ENCODE measurements at places on chromosomes 3 and 15.
A peak's percentile ranks its signal among the peaks of the same experiment; 100 is the strongest.

DNA sequence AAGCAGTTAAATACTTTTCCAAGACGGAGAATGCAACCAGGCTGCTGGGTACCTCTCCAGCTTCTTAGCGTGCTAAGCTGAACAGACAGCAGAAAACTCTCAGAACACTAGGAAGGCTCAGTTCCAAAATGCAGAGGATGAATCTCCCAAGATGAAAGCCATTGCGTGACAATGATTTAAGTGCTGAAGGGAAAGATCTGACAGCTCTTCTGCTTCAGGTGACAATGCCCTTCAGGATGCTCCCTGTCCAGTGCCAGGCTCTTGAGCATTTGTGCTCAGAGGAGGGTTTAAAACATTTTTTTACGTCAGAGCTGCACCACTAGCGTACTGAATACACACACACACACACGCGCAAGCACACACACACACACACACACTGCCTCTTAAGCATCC is 26.3 kb downstream of the ARHGEF3 start:
- no peak for DNase-seq

DNA sequence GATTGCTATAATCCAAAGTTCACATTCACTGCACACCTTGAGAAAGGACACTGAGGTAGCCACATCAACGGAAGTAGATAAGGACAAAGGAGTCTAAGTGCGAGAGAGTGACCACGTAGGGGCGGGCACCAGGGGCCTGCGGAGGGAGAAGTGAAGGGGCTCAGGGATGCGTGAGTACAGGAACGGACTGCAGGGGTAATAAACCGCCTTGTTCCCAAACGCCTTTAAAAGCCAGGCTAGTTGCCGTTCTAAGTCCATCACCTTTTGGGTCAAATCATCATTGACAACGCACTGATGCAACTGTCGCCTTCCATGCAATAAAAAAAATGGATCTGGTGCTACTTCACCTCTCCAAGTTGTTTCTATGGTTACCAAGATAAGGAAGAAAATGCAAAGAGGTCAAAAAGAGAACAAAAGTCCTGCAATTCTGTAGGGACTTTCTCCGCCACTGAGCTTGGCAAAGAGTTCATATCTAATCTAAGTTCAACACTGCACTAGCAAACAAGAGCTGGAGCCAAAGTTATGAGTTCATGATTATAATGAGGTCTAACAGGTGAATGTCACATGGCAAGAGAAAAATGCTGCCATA is 32.6 kb upstream of the ATP11B start:
- no peak for DNase-seq

GRCh38 chr3:62688050-62688449 is 187.2 kb downstream of the CADPS start:
- DNase-seq, result no peak

GRCh38 chr15:58490086-58490887 is 58.5 kb downstream of the LIPC start:
- no peak for DNase-seq

DNA sequence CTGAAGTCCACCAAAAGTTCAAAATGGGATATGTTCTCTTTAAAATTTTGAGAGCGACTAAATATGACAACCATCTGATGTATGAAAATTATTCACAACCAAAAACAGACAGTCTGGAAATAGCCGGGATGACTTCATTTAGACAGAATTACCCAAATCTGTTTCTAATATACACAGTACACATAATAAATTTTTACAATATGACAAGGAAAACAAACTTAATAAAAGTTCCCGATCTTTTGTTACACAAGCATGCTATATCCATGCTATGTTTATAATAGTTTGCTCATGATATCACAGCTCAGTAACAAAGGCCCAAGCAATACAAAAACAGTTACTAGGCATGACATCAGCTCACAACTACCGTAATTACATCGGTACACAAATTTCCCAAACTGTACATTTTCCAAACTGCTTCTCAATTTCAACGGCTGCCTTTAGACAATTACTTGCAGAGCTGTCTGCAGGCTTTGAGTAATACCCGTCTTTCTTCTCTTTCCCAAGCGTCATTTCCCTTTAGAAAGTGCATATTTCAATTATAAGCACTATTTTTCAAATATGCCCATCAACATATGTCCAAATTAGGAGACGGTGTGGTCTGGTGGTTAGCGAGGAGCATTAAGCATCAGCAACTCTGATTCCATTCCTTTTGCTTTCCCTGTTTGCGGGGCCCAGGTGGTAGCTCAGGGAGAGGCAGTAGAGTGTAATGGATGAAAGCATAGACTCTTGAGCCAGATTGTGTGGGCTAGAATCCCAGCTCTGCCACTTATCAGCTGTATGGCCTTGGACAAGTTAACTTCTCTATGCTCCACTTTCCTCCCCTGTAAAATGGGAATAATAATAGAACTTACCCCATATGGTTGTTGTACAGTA is 481.2 kb downstream of the FOXP1 start:
- peak; percentile 6 for DNase-seq

DNA sequence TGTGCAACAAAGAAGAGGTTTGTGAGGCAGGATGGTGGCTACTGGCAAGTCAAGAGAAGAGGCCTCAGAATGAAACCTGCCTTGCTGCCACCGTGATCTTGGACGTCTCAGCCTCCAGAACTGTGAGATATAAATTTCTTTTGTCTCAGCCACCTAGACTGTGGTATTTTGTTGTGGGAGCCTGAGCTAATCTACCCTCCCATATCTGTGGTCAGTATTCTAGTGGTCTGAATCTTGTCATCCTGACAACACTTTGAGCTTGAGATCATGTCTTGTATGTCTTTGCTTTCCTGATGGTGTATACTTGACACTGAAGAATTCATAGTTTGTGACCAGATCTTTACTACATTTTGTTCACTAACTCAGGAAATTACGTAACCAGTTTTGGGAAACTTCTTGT is 240.6 kb upstream of the GOLIM4 start:
- no peak for DNase-seq

DNA sequence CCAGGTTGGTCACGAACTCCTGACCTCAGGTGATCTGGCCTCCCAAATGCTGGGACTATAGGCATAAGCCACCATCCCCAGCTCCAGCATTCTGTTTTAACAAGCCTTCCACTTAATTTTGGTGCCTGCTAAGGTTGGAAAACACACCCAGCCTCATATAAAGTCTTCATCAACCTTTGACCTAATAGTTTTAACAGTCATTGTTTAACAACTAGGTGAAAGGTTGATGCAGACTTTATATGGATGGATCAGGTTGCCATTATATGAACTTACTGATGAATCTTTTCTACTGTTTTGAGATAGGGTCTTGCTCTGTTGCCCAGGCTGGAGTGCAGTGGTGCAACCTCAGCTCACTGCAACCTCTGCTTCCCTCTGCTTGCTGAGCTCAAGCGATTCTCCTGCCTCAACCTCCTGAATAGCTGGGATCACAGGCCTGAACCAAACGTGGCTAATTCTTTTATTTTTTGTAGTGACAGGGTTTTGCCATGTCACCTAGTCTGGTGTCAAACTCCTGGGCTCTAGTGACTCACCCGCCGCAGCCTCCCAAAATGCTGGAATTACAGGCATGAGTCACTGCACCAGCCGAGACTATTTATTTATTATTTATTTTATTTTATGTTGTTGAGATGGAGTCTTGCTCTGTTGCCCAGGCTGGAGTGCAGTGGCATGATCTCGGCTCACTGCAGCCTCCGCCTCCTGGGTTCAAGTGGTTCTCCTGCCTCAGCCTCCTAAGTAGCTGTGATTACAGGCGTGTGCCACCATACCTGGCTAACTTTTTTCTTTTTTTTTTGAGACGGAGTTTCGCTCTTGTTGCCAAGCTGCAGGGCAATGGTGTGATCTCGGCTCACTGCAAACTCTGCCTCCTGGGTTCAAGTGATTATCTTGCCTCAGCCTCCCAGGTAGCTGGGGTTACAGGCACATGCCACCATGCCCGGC is 3.1 kb upstream of the RPAP1 start:
- DNase-seq, result no peak

DNA sequence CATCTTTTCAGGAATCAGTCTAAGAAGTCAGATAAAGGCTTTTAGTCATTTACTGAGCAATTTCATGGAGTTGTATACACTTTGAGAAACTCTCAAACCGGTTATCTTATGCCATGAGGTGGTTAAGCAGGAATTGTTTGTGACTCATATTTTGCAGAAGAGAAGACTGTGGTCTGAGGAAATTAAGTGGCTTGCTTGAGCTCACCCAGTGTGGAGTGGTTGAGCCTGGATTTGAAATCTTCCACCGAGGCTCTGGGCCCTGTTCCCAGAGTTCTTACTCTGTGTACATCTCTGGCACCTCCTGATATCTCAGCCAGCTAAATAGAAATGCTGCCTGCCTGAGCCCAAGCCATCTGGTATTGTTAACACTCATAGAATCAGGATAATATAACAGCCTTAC is 37.8 kb upstream of the BCL6 start:
- DNase-seq, result no peak

GRCh38 chr15:63891079-63891767 is 57.5 kb upstream of the HERC1 start:
- peak; percentile 54 for DNase-seq

DNA sequence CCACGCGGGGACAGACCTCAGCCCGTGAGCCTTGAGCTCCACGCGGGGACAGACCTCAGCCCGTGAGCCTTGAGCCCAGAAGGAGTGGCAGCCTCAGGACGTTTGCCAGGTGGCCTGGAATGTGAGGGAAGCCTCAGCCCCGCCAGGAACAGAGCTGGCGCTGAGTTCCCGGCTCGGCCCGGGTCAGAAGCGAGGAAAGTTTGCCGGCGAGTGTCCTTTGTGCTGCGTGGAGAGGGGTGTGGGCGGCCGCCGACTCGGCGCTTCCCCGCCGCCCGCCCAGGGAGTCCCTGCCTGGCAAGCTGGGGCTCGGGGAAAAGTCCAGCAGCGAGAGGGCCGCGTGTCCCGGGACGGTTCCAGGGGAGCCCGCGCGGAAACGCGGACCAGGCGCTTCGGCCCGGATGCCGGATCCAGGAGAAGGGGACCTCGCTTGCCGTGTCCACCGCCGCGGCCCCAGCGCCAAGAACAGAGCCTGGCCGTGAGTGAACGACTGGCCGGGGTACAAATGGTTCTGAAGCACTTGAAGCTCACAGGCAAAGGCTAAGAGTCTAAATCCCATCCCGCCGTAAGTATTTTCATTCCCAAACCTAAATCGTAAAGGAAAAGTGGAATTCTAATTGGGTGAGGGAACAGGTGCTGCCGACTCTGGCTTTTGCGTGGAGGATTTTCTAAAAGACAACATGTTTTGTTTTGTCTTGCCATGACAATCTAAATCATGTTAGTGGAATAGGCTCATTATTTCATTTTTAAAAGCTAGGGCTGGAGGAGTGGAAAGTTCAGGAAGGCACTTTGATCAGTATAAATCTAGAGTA is 1.7 kb downstream of the LRRN1 start:
- no peak for DNase-seq

GRCh38 chr3:106542101-106542769 is 673.4 kb upstream of the CBLB start:
- no peak for DNase-seq

DNA sequence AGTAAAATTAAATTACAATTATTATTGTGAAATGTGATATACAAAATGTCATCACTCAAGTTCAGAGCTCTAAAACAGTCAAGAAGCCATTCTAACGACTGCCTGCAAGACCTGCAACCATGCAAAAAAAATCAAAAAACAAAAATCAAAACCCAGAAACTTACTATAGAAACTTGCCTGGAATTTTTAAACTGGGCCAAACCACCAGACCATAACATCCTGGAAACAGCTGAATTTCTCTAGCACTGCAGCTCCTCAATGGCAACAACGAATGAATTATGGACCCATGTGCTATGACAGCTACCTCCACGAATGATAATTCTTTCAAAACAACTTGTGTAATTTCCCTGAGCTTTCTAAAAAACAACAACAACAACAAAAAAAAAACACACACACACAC is 130.0 kb upstream of the KCNMB2 start:
- no peak for DNase-seq

DNA sequence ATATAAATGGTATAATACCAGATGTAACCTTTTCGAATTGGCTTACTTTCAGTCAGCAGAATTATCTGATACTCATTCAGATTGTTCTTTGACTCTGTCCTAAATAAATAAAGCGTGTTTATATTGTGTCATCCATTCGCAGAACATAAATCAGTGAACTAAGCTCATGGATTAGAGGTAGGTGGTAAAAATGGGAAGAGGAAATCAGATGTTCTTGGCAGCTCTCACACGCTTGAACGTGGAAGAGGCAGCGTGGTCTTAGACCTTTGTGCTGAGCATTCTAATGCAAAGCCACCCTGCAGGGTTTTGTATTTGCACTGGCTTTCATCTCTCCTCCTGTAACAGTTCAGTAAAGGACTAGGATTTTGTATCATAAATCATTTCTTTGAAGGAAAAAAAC is 441.4 kb downstream of the GABRG3 start:
- DNase-seq, result peak; percentile 47

DNA sequence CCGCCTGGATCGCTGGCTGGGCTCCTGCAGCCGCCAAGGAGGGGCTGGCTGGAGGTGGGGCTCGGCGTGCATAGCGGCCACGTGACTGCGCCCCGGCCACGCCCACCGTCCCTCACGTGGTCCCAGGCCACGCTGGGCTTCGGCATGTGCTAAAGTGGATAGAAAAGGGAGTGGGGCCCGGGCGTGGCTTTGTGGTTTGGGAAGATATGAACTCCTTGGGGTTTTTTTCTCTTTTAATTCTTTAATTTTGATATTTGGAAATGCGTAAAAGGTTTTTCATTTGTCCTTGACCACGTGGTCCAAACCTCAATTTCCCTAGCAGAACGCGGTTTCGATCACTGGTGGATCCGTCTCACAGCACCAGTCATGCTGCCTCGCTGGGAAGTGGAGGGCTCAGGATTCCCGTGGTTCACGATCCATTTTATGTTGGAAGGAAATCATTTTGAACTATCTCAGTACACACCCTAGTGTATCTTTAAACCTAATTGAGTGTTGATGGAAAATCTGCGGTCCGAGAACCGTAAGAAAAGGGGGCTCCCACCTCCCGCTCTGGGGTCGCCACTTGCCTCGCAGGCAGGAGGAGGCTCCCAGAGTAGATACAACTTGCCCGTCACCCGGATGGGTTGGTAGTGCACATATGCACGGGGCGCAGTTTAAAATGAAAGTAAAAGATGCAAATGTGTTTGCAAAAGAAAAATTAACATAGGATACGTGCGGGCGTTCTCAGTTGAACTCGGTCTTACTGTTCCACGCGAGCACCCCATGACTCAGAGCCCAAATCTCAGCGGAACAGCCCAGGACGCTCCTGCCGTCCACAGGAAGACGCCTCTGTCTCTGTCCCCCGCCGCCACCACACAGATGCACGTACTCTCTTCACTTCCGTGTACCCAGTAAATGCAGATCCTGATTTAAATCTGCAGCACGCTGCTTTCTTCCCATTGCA is 141.9 kb downstream of the PGPEP1L start:
- DNase-seq, result peak; percentile 58
